ENCODE measurements at places on chromosomes 16 and 17.

DNA sequence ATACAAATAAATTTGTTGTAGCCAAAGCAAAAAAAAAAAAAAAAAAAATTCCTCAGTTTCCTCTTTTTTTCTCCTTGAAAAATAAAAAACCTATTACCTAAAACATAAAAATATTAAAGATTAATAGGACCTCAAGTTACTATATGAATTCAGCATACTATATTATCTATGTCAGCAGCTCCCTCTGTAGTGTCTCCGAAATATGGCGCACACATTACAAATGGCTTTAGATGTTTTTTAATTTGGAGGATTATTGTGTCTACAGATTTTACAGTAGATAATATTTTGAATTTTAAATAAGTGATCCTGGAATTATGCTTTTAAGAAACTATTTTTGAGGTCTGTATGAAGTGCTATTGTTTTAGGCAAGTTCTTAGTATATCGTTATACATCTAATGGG is 94.4 kb downstream of the NLK start:
- no peak for DNase-seq

DNA sequence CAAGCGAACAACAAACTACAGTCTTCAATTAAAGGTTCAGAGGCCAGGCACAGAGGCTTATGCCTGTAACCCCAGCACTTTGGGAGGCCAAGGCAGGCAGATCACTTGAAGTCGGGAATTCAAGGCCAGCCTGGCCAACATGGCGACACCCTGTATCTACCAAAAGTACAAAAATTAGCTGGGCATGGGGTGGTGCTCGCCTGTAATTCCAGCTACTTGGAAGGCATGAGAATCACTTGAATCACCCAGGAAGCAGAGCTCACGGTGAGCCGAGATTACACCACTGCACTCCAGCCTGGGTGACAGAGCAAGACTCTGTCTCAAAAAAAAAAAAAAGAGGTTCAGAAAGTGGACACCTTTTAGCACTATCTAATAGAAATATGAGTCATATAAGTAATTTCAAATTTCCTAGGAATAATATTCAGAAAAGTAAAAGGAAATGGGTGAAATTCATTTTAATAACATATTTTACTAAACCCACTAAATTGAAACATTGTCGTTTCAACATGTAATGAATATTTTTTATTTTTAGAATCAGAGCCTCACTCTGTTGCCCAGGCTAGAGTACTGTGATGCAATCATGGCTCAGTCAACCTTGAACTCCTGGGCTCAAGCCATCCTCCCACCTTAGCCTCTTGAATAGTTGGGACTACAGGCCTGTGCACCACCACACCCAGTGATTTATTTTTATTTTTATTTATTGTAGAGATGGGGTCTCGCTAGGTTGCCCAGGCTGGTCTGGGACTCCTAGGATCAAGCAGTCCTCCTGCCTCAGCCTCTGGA is 15.2 kb upstream of the MARCHF10 start:
- no peak for DNase-seq

- no peak for DNase-seq
These were observed 45.2 kb downstream of the CLEC16A start for GRCh38 chr16:10989559-10989958.

DNA sequence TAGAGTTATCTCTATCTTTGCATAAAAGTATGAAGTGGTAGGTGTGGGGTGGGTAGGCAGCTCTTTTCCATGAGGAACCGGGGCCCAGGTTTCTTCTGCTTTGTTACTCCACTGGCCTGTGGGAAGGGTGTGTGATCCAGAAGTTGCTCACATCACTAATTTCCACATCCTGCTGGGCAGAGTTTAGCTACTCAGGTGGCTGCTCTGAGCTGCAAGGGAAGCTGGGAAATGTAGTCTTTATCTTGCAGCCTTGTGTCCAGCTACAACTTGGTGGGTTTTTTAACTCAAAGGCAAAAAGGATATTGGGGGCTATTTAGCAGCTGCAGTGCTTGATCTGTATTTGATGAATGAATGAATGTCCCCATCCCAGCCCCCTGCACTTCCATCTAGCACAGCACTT is 335.3 kb downstream of the SNX29 start:
- DNase-seq = no peak

DNA sequence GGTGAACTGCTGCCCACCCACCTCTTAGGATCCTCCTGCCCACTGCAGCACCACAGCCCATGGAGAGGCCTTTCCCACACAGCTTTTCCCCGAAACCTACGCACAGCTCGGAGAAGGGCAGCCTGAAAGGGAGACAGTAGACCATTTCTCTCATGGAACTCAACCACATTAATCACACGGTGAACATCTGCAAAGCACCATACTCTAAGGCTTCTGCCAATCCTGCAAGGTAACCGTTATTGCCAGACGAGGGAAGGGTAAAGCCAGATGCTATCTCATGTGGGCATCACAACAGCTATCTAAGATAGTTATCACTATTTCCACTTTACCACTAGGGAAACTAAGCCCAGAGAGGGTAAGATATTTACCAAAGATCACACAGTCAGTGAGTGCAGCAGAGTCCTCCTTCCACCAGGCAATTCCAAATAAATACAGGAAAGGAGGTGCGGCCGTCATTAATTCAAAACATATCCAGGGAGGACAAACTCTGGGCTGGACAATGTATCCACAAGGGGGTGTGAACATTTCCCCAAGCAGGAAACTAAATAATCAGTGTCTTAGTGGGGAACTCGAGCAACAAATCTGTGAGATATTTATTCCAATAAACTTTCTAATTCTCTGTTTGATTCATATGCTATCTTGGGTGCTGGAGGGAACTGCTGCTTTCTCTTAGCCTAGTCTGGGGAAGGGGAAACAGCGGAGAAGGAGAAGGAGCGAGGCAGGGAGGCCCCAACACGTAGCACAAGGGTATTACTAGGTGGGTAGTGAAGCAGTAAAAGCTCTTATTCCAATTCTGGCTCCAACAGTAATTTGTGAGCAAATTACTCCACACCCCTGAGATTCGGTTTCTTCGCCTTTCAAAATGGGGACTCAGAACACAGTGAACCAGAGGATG is 723 bp downstream of the TMEM186 start:
- no peak for DNase-seq

- no peak for DNase-seq
These were observed 2.3 kb downstream of the HIGD1B start for GRCh38 chr17:44850025-44850424.

GRCh38 chr17:68732301-68732749 is 131.2 kb upstream of the FAM20A start:
- no peak for DNase-seq

DNA sequence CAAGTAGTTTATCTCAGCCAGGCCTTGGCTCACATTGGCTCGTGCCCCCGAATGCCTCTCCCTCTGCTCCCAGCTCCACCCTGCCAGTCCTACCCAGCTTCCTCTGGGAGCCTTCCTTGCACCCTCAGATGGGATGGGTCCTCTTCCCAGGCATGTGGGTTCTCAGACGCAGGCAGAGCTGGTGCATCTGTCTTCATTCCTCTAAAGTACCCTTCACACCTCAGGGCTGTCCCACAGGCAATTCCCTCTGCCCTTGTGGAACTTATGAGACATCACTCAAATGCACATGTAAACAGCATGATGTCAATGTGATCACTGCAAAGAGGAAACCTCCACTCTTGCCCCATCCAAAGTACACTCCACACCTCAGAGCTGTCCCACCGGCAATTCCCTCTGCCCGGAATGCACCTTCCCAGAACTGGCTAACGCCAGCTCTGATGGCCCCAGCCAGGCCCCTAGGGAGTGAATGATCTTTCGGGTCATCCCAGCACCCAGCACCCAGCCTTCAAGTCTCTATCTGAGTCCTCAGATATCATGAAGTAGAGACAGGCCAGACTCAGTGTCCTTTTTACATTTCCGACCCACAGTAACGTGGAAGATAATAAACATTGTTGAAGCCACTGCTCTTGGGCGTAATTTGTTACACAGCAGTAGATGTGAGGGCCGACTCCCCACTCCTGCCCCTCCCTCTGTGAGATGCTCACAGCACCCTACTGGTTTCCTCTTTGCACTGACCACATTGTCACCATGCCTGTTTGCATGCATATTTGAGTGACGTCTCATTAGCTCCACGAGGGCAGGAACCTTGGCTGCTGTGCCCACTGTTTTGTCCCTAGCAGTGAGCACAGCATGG is 85.4 kb downstream of the N4BP1 start:
- no peak for DNase-seq

- DNase-seq = no peak
These were observed 2.6 kb upstream of the OMG start for GRCh38 chr17:31299624-31300023.

- no peak for DNase-seq
These were observed 1.6 kb downstream of the MYO1C start for GRCh38 chr17:1490643-1491442.

DNA sequence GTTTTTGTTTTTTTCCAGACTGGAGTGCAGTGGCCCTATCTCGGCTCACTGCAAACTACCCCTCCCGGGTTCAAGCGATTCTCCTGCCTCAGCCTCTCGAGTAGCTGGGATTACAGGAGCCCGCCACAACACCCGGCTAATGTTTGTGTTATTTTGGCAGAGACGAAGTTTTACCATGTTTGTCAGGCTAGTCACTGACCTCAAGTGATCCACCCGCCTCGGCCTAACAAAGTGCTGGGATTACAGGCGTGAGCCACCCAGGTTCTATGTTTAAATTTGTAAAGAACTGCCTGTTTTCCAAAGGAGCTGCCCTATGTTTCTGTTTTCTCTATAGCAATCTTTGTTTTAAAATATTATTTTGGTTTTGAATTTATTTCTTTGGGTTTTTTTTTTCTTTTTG is 13.8 kb upstream of the C16orf87 start:
- DNase-seq = no peak

DNA sequence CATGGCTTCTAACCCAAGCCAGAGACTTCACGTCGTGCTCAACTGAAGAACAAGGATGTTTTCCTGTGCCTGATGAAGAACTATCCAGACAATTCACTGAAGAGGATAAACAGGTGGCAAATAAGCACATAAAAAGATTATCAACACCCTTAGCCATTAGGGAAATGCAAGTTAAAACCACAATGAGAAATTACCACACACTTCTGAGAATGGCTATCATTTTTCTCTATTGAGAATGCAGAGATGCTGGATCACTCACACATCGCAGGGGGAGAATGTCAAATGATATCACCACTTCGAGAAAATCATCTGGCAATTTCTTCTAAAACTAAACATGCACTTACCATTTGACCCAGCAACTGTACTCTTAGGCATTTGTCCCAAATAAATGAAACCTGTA is 162.8 kb downstream of the IRX3 start:
- DNase-seq = no peak

GRCh38 chr17:60168654-60169053 is 18.9 kb downstream of the CA4 start:
- no peak for DNase-seq

DNA sequence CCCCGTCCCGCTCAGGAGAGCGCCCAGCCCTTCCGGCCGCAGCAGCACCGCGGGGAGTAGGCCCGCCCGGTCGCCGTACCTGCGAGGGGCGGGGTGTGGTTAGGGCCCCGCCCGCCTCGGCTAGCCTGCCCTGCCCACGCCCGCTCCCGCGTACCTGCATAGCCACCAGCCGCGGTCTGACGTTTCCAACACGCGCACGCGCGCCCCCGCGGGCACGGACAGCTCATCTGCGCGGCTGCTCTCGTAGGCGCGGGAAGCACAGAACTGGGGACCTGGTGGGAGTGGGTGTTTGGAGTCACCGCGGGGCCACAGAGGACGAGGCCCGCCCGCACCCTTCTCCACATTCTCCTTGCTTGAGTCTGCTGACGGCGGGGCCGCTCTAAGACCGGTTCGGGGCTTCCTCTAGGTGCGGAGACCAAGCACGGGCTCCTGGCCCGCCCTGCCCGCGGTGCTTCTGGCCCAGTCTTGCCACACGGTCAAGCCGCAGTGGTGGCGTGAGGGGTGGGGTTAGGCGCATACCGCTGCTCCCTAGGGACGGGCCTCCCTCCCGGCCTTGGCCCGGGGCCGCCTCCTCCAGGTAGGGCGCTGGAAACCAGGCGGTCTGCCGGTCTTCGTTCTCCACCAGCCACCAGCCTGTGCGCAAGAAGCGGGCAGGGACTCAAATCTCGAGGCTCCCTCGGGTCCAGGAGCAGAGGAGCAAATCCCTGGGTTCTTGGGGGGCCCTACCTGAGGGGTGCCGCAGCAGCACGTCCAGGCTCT is 1.8 kb downstream of the NOXO1 start:
- no peak for DNase-seq

- DNase-seq = no peak
These were observed 1483.7 kb upstream of the GOT2 start for GRCh38 chr16:60217787-60218186.

DNA sequence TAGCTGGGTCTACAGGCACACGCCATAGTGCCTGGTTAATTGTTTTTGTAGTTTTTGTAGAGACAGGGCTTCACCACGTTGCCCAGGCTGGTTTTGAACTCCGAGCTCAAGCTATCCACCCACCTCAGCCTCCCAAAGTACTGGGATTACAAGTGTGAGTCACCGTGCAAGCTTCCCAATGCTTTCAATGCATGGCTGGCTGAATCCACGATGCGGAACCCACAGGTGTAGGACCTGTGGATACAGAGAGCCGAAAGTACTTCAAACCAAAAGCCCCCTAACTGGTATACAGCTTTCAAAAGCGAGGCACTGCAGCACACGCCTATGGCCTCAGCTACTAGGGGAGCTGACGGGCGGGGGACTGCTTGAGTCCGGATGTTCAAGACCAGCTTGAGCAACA is 44.8 kb downstream of the METTL16 start:
- no peak for DNase-seq

- DNase-seq = no peak
These were observed 55.1 kb upstream of the EMP2 start for GRCh38 chr16:10635365-10636021.

GRCh38 chr17:75661531-75661930 is 5.4 kb downstream of the RECQL5 start:
- DNase-seq = no peak

- no peak for DNase-seq
These were observed 49.8 kb upstream of the SCNN1B start for GRCh38 chr16:23252310-23252709.
